ENCODE measurements at places on chromosomes 1 and 21.

DNA sequence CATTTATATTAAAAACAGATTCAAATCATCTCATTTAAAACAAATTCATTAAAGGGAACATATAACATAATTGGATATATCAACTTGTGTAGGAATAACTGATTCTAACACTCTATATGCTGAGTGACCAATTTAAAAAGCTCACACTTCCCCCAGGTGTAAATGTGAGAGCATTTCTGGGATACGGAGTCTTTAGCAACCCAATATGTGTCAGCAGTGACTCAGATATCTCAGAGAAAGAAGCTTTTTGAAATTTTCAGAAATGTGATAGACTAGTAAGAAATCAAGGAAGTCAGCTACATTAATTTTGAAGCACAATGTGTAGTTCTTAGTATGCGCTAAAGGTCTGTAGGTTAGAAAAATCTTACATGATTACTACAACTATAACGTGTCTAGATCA is 87.9 kb upstream of the SERTAD4 start:
- DNase-seq = no peak

DNA sequence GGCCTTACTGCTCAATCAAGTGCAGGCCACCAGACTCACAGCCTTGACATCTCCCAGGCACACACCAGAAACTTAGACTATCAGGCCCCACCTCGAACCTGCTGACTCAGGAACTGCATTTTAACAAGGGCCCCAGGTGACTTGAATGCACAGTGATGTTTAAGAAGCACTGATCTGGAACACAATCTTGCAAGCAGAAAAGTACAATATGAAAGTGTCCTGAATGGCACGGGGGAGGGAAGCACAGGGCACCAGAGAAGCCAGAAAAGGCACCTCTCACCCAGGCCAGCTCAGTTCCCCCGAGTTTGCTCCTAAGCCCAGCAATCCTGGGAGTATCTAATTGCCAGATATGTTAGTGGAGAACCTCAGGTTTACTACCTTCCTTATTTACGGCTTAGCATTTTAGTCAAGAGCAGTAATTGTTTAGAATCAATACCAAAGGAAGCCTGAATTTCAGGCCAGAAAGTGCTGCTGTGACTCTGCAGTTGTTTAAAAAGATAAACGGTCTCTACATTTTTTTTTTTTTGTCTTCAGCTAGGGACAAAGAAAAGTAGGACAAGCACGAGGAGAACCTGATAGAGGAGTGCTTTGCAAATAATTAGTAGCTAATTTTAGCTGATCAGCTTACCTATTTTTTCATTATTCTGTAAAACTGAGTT is 50.9 kb upstream of the CDC42BPA start:
- no peak for DNase-seq

- peak; percentile 65 for DNase-seq
These were observed 27.4 kb downstream of the SYF2 start for GRCh38 chr1:25204797-25205480.

DNA sequence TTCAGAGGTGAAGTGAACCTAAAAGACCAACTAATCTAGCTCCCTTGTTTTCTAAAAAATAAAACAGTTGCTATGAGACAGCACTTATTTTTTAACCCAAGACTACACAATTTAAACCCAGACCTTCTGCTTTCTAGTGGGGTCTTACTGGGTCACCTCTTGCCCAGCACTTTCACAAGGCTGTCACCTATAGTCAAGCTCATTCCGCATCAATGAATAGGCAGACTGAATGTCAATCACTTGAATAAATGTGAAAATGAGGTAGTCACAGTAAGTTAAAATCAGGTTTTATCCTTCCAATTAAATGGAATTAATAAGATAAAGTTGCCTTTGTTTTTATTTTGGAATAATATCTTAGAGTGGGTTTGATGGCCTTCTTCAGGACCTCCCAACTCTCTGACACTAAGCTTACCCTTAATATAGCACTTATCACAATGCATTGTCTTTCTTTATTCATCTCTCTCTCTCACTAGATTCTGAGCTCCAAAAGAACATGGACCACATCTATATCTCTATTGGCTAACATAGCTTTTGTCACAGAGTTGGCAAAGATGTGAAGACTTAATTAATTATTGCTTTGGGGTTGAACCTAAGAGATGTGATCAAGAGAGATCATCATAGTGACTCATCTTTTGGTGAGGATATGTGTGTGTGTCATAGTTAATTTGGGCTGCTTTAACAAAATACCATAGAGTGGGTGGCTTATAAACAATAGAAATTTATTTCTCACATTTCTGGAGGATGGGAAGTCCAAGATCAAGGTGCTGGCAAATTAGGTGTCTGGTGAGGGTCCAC is 248.7 kb upstream of the DAB1 start:
- no peak for DNase-seq

DNA sequence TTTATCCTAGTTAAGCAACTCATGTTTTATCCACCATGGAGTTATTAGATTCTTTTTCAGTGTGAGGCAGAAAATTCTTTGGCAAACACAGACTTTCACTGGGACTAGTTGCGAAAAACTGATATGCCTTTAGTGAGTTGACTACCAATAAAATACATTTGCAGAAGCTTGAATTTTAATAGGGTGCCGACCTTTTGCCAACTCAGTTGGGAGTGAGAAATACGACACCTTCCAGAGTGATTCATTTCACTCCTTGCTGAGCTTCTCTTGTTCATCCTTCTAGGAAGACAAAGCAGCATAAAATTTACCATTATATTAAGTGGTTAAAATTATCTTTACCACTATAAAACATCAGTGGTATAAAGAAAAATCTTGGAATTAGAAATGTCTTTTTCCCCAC is 1.2 kb upstream of the KRTAP23-1 start:
- DNase-seq = no peak

GRCh38 chr1:101820071-101820470 is 176.7 kb downstream of the OLFM3 start:
- no peak for DNase-seq

DNA sequence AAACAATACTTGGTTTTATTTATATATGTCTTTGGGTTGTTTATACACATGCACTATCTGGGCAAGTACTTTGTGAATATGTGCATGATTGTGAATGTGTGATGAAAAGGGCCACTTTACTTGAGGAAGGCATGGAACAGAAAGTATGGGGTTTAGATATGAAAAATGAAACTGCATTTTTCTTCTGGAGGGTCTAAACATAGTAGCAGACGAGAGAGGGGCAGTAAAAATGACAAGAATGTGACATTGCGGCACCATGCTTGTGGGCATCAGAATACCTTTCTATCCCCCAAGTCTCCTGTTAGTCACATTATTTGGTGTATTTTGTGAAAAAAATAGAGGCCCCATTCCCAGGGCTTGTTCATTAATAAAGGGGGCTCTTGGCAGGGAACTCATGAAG is 15.4 kb upstream of the MPZL1 start:
- DNase-seq = no peak

DNA sequence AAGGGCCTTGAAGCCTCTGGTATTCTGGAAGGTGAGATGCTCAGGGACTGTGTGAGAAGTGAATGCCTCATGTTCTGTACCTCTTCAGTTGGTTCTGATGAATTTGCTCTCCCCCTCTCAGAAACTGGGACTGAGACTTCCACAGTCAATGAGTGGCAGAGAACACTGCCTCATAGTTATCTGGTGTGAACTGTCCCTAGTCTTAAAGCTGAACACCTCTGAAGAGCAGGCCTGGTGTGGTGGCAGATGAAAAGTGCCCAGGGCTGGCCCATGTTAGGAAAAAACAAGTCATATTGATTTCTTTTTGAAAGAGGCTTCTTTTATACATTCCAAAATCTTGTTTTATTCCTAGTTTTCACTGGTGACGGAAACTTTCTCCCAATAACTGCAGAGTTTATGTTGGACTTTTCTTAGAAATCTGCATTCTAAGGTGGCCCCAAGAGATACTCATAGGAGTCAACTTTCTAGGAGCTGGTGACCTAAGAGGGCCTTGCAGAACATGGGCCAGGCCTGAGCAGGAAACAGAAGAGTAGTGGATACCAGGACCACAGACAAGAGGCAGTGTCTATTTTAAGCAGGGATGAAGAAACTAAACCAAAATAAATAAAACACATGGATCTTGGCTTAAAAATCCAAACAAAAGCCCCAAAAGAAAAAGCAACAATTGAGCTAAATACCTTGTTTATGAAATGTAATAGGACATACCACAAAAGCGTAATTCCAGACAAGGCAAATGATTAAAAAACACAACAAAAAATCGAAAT is 19.5 kb downstream of the DUSP10 start:
- DNase-seq = no peak

Measured in frontal cortex (tissue), 4 donors.